ENCODE measurements at places on chromosomes 2 and 18. TPM values are rescaled to one million over a fixed set of nuclear protein-coding genes. Genes with fewer than 3 reads are reported as not detected.

SMYD1 gene
- total RNA-seq: not detected

CYTIP gene
- total RNA-seq: 1.8 TPM

STPG4 gene
- not detected for total RNA-seq

ASXL3 gene
- not detected for total RNA-seq

CGREF1 gene
- total RNA-seq: 5.2 TPM

NDC80 gene
- total RNA-seq: 83.3 TPM

Data from RPMI7951 (cell line).